ENCODE measurements at places on chromosomes 13 and 19. TPM values are rescaled to one million over a fixed set of nuclear protein-coding genes. Genes with fewer than 3 reads are reported as not detected.

- DNase-seq: no peak
- no peaks in the 10 kb centered on the region for H3K27me3 ChIP-seq
- H3K4me3 ChIP-seq: no peak overlapping the region
- peaks cover 50% of the 10 kb centered on the region for H3K4me1 ChIP-seq
- H3K27ac ChIP-seq: no peak overlapping the region
Measured at GRCh38 chr13:40152145-40152544, 496.7 kb downstream of the COG6 start.

The IZUMO4 gene
- total RNA-seq: 14.2 TPM

The KLK2 gene
- total RNA-seq: not detected

DNA sequence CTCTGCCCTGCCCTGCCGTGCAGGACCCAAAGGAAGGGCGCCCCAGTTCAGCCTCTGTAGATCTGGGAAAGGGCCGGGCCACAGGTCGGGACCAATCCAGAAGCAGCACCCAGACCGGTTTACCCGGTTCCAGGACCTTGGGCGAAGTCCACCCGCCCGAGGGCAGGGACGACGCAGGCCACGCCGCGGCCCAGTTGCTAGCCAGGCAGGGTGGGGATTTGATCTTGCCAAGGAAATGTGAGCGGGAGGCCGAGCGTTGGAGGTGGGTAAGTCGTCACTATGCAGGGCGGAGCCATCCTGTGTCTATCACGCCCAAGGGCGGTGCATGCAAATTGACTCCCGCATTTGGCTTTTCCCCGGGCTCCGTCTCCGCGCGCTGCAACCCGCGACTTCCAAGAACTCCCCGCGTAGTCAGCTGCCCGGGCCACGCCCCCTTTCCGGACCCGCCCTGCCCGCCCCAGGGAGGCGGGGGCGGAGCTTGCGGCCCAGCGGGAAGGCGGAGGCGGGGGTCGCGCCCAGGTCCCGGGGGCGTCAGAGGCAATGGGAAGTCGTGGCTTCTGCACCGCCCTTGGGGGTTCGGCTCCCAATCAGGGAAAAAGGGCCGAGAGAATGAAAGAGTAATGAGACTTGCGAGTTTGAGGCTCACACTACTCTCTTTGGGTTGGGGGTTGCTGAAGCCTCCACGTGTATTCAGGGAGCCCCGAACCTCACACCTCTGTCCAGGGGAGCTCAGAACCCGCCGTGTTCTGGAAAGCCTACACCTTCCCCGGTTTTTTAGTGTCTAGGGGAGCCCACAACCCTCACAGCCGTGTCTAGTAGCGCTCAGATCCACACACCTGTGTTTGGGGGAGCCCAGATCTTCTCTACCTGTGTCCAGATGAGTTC, 12.8 kb downstream of the IER2 start:
- H3K4me1 ChIP-seq: peaks cover 65% of the 10 kb centered on the region
- no peaks in the 10 kb centered on the region for H3K36me3 ChIP-seq
- DNase-seq: peak; percentile 98
- H3K27ac ChIP-seq: peak overlapping the region; percentile 97

The SIGLEC14 gene
- not detected for total RNA-seq

GRCh38 chr13:32845952-32846950, 170.0 kb upstream of the KL start:
- no peak overlapping the region for H3K4me3 ChIP-seq
- no peaks in the 10 kb centered on the region for H3K27me3 ChIP-seq
- peaks cover 3% of the 10 kb centered on the region for H3K4me1 ChIP-seq
- no peaks in the 10 kb centered on the region for H3K36me3 ChIP-seq
- H3K27ac ChIP-seq: no peak overlapping the region

The PEPD gene
- 31.9 TPM for total RNA-seq

The POU4F1 gene
- not detected for total RNA-seq

The ZNF497 gene
- 0.40 TPM for total RNA-seq

The CGB8 gene
- total RNA-seq: not detected

DNA sequence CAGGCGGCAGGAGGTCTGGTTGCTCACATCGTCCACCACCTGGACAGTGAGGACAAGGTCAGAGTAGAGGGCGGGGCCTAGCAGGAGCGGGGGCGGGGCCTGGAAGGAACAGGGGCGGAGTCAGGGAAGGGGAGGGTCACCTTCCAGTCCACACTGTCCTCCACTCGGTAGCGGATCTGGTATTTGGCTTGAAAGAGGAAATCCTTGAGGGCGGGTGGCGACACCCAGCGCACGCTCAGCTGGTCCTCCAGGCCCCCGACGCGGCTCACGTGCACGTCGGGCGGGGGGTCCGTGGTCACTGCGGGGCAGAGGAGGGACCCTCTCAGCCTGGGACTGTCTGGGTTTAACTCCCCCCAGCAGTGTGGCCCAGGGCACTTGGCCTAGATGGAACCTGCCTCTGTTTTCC, 8.2 kb downstream of the REX1BD start:
- DNase-seq: peak; percentile 22
- H3K4me3 ChIP-seq: no peak overlapping the region

DNA sequence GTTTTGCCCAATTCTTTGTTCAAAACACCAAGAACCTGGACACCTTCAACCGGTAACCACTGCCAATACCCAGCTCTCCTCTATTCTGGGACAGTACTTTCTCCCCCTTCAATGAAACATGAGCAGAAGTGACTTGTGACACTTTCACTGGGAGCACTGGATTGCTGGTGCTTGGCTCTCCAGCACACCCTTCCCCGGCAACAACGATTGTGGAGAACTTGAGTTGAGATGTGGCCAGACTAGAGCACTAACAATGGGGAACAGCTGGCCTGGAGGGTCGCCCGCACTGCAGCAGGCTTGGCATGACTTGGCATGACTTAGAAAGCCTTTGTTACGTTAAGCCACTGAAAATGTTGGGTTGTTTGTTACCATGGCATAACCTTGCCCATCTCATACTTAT, 7.5 kb upstream of the B3GLCT start:
- no peak for DNase-seq
- no peak overlapping the region for H3K4me3 ChIP-seq
- peaks cover 7% of the 10 kb centered on the region for H3K27me3 ChIP-seq
- H3K4me1 ChIP-seq: no peaks in the 10 kb centered on the region

DNA sequence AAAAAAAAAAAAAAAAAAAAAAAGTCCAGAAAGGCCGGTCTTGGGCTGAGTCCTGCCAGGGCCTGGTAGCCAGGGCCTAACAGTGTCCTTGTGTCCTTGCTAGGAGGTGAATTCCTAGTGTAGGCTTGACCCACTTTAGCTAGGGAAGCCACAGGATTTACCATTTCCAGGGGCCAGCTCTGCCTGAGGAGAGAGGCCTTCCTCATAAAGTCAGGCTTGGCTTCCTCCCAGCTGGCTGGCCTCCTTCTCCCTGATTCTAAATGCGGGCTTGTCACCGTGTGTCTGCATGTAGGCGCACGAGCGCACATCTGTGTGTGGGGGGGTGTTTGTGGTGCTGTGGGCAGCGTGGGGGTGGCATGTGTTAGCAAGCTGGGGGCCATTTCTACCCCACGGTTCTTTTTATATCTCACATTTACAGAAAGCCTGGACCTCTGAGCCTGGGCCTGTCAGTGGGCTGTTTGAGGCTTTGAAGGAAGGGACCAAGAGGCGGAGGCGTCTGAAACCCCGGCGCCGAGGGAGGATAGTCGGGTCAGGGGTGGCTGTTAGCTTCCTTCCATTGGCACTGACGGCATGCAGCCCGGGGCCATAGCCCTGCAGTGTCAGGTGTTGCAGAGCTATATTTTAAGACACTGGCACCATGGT, 31.7 kb downstream of the IER2 start:
- no peaks in the 10 kb centered on the region for H3K36me3 ChIP-seq
- peak; percentile 36 for DNase-seq
- H3K27me3 ChIP-seq: no peaks in the 10 kb centered on the region
- no peak overlapping the region for H3K4me3 ChIP-seq

The SLITRK1 gene
- not detected for total RNA-seq

DNA sequence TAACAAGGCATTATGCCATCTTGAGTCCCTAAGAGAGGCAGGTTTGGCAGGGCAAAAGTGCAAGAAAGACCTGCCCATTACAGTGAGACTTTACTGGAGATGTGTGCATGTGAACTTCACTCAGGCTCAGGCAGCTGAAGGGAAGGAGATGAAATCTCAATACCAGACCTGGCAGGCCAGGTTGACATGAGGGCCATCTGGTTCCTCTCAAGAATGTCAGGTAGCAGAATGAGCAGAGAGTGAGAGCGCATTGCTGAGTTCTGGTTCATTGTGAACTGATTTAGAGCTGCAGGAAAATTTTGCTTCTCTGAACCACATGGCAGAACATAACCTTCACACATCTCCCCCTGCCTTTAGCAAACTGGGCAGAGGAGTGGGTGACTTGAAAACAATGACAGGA, 406.3 kb downstream of the GPC5 start:
- H3K4me1 ChIP-seq: no peaks in the 10 kb centered on the region
- no peak for DNase-seq
- H3K27me3 ChIP-seq: no peaks in the 10 kb centered on the region

- H3K27me3 ChIP-seq: peaks cover 4% of the 10 kb centered on the region
- no peaks in the 10 kb centered on the region for H3K36me3 ChIP-seq
- no peaks in the 10 kb centered on the region for H3K4me1 ChIP-seq
- no peak overlapping the region for H3K27ac ChIP-seq
Measured at GRCh38 chr13:105063676-105064075, 1471.8 kb downstream of the EFNB2 start.

GRCh38 chr19:47096721-47097120, 16.9 kb downstream of the ZC3H4 start:
- H3K4me1 ChIP-seq: peaks cover 57% of the 10 kb centered on the region
- no peak for DNase-seq
- peaks cover 23% of the 10 kb centered on the region for H3K36me3 ChIP-seq
- H3K27ac ChIP-seq: peak overlapping the region; percentile 94
- H3K27me3 ChIP-seq: no peaks in the 10 kb centered on the region
- no peak overlapping the region for H3K4me3 ChIP-seq

- peaks cover 2% of the 10 kb centered on the region for H3K36me3 ChIP-seq
- H3K27ac ChIP-seq: no peak overlapping the region
- H3K4me3 ChIP-seq: no peak overlapping the region
Measured at GRCh38 chr13:111341886-111342285, 21.4 kb downstream of the TEX29 start.

DNA sequence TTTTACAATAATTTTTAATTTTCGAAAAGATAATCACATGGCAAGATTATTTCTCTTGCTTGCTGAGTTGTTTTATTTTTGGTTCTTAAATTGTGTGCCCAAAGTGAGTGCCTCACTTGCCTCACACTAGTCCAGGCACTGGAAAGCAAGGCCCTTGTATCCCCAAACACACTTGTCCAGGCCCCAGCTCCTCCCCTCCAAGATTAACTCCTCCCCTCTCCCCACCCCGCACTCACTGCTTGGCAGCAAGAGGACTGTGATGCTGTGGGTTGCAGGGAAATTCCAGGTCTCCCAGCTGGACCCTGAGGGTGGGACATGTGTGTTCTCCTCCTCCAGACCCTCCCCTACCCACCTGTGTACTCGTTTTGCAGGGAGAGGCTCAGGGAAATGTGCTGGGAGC, 3.9 kb downstream of the SIGLEC12 start:
- H3K27me3 ChIP-seq: peaks cover 6% of the 10 kb centered on the region
- no peak overlapping the region for H3K27ac ChIP-seq
- H3K4me1 ChIP-seq: peaks cover 9% of the 10 kb centered on the region
- H3K4me3 ChIP-seq: no peak overlapping the region

The SLC25A41 gene
- not detected for total RNA-seq

DNA sequence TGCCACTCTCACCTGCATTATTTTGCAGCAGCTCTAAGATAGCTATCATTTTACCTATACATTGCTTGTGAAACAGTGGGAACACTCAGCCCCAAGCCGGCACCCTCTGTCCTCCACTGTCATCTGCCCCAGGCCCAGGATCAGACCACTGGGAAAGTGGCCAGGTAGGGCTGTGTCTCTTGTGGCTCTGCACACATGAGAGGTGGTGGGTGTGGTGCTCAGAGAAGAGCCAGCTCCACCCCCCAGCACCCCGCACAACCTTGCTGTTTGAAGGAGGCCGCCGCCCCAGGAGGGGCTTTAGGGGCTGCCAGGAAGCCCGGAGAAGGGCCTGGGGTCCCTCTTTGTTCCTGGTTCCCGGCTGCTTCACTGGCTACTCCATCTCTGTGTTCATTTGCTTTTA, 26.6 kb downstream of the PPP1R37 start:
- no peak overlapping the region for H3K4me3 ChIP-seq
- H3K27ac ChIP-seq: no peak overlapping the region
- DNase-seq: no peak
- H3K27me3 ChIP-seq: no peaks in the 10 kb centered on the region

GRCh38 chr19:8511573-8512101, 2.3 kb downstream of the ZNF414 start:
- no peaks in the 10 kb centered on the region for H3K27me3 ChIP-seq
- H3K4me1 ChIP-seq: peaks cover 31% of the 10 kb centered on the region
- H3K36me3 ChIP-seq: peaks cover 2% of the 10 kb centered on the region
- no peak for DNase-seq
- H3K4me3 ChIP-seq: no peak overlapping the region
- peak overlapping the region; percentile 53 for H3K27ac ChIP-seq

GRCh38 chr13:27658546-27658945, 36.9 kb downstream of the POLR1D start:
- no peak overlapping the region for H3K27ac ChIP-seq
- H3K27me3 ChIP-seq: no peaks in the 10 kb centered on the region
- peaks cover 9% of the 10 kb centered on the region for H3K36me3 ChIP-seq
- no peak for DNase-seq
- H3K4me1 ChIP-seq: peaks cover 7% of the 10 kb centered on the region

DNA sequence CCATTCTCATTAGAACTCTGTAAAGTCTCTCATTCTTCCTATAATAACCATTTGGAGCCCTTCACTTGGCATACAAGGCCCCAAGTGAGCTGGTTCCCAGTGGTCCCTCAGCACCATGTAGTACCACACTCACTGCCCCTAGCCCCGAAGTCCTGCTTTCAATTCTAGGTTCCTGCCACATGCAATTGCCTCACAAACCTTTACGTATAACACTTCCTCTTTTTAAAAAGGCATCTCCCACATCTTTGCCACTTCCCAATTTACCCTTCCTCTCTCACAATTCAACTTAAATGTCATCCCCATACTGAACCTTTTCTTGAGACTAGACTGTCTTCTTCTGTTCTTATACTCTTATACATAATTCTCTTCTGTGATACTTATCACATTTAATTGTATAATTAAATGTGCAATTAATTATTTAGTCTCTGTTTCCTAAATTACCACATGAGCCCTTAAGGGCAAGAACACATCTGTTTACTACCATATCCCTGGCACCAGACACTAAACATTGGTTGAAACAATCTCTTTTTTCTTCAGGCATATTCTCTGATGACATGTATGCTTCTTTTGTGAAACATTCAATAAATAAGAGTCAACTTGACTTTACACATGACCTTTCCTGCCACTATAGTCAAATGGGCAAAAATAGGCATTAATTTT, 304.0 kb downstream of the SPRY2 start:
- H3K27me3 ChIP-seq: no peaks in the 10 kb centered on the region

DNA sequence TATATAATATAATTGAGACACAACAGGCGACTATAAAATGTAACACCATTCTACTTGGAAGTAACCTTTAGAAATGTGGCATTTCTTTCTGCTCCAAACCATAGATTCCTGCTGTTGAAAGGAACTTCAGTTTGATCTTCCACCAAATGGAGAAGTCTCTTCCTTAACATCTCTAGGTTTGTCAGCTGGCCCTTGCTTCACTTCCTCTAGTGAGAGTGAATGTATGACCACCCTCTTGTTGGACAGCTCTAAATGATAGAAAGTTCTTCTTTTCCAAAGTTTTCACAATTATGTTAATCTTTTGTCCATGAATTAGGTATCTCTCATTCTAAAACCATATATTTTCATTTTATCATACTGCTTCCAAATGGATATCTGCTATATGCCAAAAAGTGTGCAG, 13.8 kb upstream of the COG6 start:
- peaks cover 14% of the 10 kb centered on the region for H3K27me3 ChIP-seq
- H3K36me3 ChIP-seq: no peaks in the 10 kb centered on the region
- H3K4me3 ChIP-seq: no peak overlapping the region
- DNase-seq: no peak
- H3K27ac ChIP-seq: no peak overlapping the region
- no peaks in the 10 kb centered on the region for H3K4me1 ChIP-seq

Measured in activated naive CD4-positive, alpha-beta T cell treated with anti-CD3 and anti-CD28 coated beads for 36 hours (primary cell).